ENCODE measurements at places on chromosomes 1 and 21. TPM values are rescaled to one million over a fixed set of nuclear protein-coding genes. Genes with fewer than 3 reads are reported as not detected.

IFI44L gene
- total RNA-seq: 5.7 TPM

KAZN gene
- total RNA-seq: 2.8 TPM

MFSD2A gene
- 0.32 TPM for total RNA-seq

NR5A2 gene
- total RNA-seq: 16.8 TPM

LCE1A gene
- not detected for total RNA-seq

SV2A gene
- 3.3 TPM for total RNA-seq

CD101 gene
- total RNA-seq: 0.44 TPM

AKR1A1 gene
- 224 TPM for total RNA-seq

RGS13 gene
- total RNA-seq: not detected

CHD1L gene
- 37.1 TPM for total RNA-seq

GSTM1 gene
- not detected for total RNA-seq

HYI gene
- 258 TPM for total RNA-seq

SH3D21 gene
- 2.1 TPM for total RNA-seq

C1orf185 gene
- not detected for total RNA-seq

SERPINC1 gene
- not detected for total RNA-seq

ASTN1 gene
- total RNA-seq: not detected

CIART gene
- 1.7 TPM for total RNA-seq

CAPN8 gene
- not detected for total RNA-seq

ARHGAP29 gene
- 262 TPM for total RNA-seq

METTL13 gene
- 18.9 TPM for total RNA-seq

KRTAP7-1 gene
- not detected for total RNA-seq

RASAL2 gene
- 33.6 TPM for total RNA-seq

C2CD2 gene
- 30.6 TPM for total RNA-seq

OR2M3 gene
- total RNA-seq: not detected

VWA5B1 gene
- not detected for total RNA-seq

FMO1 gene
- not detected for total RNA-seq

INAVA gene
- total RNA-seq: not detected

AMY2B gene
- total RNA-seq: 0.65 TPM

TNFRSF4 gene
- 2.1 TPM for total RNA-seq

NBPF6 gene
- total RNA-seq: not detected

LCE6A gene
- not detected for total RNA-seq
